ENCODE measurements at places on chromosomes 13 and 19.

GRCh38 chr19:31214997-31215396 lies 134.2 kb downstream of the TSHZ3 start:
- no peak for DNase-seq

DNA sequence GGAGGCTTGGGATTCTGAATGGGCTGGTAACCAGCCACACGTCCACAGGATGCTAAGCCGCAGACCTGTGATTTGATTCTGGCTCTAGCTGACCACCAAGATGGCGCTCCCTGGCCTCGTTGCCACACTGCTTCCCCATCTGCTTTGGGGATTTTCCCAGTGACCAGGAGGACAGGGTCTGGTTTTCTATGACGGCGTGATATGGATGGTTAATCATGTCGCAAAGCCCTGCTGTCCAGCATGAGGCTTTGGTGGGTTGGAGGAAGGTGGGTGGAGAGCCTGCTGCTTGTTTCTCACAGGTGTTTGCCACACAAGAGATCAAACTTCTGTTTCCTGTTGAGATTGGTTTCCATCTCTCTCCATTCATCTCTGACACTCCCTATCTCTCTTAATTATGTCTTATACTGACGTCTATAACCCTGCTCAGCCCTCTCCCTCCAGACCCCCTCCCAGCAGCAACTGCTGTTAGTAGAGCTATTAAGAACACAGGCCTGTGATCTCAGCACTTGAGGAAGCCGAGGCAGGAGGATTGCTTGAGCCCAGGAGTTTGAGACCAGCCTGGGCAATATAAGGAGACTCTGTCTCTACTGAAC lies 102.7 kb downstream of the SIPA1L3 start:
- DNase-seq, result no peak

GRCh38 chr19:51364200-51365106 lies 1.7 kb downstream of the ETFB start:
- no peak for DNase-seq

DNA sequence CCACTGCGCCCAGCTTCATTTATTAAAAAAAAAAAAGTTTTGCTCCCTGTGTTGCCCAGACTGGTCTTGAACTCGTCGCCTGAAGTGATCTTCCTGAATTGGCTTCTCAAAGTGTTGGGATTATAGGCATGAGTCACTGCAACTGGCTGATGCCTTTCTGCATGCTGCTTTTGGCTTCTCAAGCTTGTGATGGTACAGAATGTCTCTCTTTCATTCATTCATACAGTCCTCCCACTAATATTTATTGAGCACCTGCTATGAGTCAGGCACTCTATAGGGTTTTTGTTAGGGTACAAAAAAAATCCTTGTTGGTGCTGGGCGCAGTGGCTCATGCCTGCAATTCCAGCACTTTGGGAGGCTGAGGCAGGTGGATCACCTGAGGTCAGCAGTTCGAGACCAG lies 9.0 kb downstream of the TSPAN16 start:
- no peak for DNase-seq

DNA sequence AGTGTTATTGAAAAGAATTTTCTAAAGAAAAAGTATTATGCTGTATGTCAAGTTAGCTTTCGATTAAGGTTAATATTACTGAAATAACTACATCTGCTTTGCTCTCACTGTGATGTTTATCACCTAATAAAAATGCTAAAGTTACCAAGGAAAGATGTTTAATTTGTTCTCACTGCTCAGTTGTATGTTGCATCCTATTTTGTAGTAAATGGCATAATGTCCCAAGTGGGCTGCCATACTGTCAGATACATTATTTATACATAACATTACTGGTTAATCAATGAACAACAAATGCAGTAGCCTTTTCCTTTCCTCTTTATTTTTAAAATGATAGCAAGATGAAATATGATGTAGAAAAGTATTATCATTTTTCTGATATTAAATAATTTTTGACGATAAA lies 226.3 kb upstream of the DACH1 start:
- DNase-seq, result no peak

Measured in WTC11 (cell line).